Pons (tissue), 1 donor: ENCODE measurements at places on chromosomes 4 and X.

DNA sequence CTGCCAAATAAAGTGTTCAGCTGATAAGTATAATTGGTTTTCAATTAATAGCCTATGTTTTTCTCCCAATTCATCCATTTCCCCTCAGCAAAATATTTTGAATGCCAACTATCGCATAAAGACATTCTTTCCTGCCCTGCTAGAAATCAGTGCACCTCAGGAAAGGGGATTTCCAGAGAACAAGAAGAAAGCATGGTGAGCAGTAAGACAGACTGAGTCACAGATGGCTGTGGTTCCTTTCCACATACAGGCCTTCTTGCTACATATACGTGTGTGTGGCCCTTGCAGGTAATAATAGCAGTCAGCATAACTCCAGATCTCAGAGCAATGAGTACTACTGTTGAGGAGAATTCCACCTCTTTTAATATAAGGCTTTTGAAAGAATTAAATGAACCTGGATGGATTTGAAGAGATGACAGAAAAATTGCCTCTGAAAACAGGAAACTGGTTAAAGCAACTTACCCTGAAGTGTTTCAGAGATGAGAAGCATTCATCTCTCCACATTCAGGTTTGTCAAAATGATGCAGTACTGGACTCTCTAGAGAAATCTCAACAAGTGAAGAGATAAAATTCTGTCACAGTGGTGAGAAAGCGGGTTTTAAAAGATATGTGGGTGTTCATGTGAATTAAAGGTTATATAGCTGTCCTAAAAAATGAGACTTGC lies 13.6 kb downstream of the GASK1B start:
- no peak for DNase-seq

DNA sequence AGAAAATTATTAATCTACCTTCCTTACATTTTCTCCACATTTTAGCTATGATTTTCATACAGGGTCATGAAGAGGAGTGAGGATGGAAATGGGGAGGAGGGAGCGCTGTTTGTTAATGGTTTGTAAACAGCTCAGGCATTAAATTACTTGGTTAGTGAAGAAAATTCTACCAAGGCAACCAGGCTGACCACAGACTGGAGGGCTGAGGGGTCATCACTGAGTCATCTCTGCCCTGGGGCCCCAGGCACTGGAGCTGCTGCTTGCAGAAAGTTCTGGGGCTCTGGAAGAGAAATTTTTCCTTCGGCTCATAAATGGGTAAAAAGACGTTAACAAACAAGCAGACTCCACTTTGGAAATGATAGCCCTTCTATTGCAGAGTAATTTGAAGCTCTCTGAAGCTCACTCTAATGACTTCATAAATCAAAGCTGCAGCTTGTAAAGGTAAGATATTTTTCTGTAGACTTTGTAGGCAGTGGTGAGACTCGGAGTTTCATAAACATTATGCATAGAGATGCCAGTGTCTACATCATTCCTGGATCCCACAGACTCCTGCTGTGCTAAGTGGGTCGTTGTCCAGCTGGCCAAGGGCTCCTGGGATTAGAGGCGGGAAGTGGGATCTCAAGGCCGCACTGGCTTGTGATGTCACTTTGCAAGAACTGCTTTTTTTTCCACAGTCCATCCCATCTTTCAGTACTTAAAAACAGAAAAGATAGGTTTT lies 159.6 kb downstream of the PTTG2 start:
- DNase-seq, result no peak

DNA sequence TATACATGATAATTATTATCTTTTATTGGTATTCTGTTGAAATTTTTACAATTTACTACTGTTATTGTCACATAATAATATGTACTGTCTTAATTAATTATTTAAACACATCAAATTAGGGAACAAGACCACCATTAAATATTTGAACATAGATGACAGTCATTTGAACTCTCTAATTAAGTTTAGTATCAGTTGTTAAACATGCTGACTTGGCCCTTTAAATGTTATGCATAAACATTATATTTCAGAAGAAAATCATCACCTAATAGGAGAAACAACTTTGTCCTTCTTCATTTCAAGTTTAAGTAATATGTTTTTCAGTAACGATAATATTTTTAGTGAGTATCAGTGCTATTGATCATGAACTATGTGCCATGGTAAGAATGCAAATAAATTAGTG lies 623.5 kb upstream of the GNPDA2 start:
- no peak for DNase-seq

DNA sequence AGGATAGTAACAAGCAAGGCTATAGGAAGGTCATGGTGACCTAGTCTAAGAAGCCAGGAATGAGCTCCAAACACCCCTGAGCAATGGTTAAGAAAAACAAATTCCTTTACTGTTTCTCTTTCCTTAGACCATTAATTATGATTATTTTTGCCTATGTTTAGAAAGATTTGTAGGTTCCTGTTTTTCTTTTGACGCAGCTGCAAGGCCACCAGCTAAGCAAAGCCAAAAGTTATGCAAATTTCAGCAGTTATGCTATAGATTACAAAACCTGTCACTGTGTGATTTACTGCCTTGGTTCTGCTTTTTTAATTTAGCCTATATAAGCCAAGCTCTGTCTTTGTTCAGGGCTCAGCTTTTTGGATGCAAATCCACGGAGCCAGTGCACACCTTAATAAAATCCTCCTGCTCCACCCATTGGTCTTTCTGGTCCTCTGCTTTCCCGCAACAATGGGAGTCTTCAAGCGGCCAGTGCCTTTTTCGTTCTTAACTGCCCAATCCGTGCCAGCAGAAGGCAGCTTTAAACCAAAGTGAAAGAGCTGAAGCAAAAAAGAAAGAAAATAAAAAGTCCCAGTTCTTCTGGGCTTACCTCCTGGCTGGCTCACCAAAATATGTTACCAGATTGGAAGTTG lies 1.4 kb upstream of the CEP135 start:
- no peak for DNase-seq

- no peak for DNase-seq
Observed at GRCh38 chr4:33494150-33494549, 2750.2 kb downstream of the ARAP2 start.

- DNase-seq, result no peak
Observed at GRCh38 chrX:8405631-8406030, 59.0 kb upstream of the VCX3B start.

DNA sequence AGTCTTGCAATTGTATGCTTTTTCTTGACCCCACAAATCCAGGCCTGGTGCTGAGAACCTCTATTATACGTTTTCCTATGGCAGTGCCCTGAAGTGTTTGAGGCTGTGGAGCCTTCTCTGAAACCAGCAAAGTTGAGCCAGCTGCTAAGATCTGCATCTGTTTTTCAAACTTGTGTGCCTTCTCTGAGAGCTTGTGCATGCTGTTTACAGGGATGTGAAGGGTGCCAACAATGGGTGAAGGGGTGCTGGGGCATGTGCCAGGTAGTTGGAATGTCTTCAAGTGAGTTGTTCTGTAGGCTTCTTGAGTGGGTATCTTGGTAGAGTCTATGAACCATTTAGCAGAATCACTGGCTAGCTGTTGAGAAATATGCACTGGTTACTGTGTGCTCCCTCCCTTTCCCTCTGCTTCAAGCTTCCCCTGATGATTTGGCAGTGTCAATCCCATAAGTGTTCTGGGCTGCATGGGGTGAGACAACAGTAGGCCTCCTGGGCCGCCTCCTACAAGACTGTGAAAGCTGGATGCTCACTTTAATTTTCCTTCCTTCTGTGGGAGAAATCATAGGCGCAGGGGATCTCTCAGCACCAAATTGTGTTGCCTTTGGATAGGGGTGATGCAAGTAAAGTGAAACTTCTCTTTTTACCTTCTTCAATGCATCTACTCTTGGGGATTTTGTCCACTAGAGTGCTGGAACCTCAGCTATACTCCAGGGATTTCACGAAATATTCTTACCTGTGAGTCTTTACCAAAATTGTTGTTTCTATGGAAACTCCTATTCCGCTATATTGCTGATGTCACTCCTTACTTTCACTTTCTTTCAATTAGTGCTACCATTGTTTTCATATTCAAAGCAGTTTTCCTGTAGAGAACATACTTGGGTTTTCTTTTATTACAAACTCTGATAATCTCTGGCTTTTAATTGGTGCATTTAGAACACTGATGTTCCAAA lies 30.0 kb downstream of the ITM2A start:
- no peak for DNase-seq
